Sciatic nerve (tissue), 2 donors: ENCODE measurements at places on chromosomes 2 and 18. TPM values are rescaled to one million over a fixed set of nuclear protein-coding genes. Genes with fewer than 3 reads are reported as not detected.

DNA sequence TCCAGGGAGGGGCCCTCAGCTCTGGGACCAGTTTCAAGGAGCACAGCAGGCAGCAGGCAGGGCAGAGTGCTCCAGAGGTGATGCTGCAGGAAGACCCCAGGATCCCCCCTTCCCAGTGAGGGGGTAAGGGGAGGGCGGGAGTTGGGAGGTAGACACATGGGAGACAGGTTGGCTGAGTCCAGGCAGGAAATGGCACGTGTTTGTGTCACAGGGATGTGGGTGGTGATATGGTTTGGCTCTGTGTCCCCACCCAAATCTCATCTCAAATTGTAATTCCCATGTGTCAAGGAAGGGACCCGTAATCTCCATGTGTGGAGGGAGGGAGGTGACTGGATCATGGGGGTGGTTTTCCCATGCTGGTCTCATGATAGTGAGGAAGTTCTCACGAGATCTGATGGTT lies 25.2 kb upstream of the OTOS start:
- peak; percentile 18 for DNase-seq

- no peak for DNase-seq
Observed at GRCh38 chr18:75364512-75365253, 62.8 kb downstream of the SMIM21 start.

- DNase-seq, result no peak
Observed at GRCh38 chr2:25981596-25982272, 563 bp downstream of the KIF3C start.

CPSF3 gene
- 16.0 TPM for total RNA-seq
